CD4-positive, alpha-beta T cell treated with Interleukin-10 for 1 hour (primary cell): ENCODE measurements at places on chromosomes 7 and 10.
A peak's percentile ranks its signal among the peaks of the same experiment; 100 is the strongest.

GRCh38 chr10:105963334-105963884 lies 1201.1 kb downstream of the SORCS1 start:
- no peak for DNase-seq

- DNase-seq, result no peak
Observed at GRCh38 chr10:111539246-111539645, 462.4 kb downstream of the ADRA2A start.

- no peak for DNase-seq
Observed at GRCh38 chr10:47282005-47282656, 17.9 kb upstream of the GDF10 start.

DNA sequence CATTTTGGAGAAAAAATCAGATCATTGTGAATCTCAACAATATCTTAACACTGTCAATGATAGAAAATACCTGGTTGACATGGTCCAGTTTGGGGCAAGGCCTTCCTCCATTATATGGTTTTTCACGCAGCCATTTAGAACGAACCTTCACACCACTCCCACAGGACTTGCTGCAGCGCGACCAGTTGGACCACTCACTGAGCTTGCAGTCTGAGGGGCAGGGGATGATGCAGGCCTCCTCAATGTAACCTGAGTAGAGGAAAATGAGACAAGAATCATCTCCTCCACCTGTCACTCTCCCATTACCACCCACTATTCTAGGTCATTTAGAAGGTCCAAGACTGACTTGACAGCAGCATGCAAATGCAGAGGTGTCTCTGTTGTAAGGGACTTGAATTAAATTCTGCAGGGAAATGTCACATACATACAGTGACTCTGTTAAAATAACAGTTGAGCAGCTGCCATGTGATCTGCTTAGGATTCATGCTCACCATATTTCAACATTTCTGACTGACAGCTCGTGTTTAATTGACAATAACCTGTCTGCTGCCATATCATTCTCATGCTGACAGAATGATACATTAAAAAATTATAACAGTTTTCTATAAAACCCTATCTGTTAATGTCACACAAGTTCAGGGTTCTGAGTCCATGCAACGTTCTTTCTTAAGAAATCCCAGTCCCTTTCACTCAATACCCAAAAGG lies 403.0 kb downstream of the THSD7A start:
- DNase-seq, result no peak

GRCh38 chr10:26446258-26446657 lies 8.1 kb downstream of the APBB1IP start:
- DNase-seq, result no peak

DNA sequence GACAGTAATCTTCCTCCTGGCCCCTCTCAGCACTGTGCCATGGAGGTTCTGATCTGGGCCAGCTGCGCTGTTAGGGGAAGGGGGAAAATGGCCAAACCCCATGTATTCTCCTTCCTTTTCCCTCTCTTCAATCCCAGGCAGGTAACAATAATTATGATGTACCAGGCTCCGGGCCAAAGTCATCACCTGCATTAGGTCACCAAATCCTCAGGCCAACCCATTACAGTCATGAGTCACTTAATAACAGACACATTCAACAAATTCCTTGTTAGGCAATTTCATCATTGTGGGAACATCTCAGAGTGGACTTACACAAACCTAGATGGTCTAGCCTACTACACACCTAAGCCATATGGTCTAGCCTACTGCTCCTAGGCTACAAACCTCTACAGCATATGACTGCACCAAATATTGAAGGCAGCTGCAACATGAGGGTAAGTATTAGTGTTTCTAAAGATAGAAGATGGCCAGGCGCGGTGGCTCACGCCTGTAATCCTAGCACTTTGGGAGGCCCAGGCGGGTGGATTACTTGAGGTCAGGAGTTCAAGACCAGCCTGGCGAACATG lies 2.2 kb upstream of the HSPB1 start:
- no peak for DNase-seq

- peak; percentile 24 for DNase-seq
Observed at GRCh38 chr10:61765176-61766087, 102.7 kb downstream of the CABCOCO1 start.

DNA sequence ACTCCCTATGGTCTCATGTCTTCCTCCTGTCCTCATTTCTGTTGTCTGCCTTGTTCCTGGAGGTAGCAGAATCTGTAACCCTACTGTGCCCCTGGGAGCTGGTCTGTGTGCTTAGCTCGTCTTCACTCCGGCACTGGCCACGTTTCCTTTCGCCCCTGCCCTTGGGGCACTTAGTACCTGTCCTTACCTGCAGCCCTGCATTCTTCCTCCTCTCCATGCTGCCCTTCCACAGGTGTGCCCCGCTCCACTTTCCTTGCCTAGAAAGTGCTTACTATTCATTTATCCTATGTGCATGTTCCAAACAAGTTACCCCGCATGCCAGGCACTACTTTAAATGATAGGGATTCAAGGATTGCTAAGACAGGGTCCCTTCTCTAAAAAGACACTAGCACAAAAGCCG lies 199.9 kb upstream of the ZMIZ1 start:
- no peak for DNase-seq

- peak; percentile 21 for DNase-seq
Observed at GRCh38 chr10:103278862-103279298, 1.9 kb downstream of the INA start.

DNA sequence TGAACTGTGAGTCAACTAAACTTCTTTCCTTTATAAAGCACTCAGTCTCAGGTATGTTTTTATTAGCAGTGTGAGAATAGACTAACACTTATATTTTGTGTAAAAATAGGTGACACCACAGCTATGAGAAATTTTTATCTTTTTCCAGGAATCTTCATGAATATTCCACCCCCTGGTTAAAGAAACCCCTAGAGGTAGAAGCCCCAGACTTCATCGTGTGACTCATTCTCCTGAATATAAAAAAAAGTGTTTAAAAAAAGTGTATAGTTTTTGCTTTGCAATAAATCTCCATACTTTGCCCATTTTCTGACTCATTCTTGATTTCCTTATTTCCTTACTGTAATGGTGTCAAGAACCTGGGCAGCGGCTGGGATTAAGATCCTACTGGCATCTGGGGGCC lies 667.6 kb upstream of the CELF2 start:
- no peak for DNase-seq

DNA sequence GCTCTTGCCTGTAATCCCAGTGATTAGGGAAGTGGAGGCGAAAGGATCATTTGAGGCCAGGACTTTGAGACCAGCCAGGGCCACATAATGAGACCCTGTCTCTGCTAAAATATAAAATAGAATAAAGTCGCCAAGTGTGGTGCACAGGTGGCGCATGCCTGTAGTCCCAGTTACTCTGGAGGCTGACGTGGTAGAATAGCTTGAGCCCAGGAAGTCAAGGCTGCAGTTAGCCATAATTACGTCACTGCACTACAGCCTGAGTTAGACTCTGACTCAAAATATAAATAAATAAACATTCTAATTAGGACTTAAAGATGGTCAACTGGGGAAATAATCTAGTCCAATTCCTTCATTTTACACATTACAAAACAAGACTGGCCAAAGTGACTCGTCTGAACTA lies 768 bp downstream of the CHCHD2 start:
- DNase-seq, result peak; percentile 54

DNA sequence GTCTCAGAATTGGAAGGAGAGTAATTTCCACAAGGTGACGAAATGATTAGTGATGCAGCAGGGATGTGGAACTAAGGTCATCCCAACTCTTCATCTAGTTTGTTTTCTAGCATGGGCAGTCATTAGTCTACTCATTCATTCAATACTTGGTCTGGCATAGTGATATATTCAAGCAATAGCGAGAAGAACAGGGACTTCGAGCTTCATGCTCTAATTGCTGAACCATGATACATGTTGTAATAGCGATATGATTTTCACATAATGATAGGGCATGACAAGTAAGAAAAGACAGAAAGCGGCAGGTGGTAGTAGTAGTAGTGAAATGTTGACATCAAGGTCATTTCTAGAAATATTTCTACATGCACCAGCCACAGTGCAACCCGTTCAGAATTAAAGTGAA lies 652.1 kb downstream of the PHTF2 start:
- DNase-seq, result no peak

DNA sequence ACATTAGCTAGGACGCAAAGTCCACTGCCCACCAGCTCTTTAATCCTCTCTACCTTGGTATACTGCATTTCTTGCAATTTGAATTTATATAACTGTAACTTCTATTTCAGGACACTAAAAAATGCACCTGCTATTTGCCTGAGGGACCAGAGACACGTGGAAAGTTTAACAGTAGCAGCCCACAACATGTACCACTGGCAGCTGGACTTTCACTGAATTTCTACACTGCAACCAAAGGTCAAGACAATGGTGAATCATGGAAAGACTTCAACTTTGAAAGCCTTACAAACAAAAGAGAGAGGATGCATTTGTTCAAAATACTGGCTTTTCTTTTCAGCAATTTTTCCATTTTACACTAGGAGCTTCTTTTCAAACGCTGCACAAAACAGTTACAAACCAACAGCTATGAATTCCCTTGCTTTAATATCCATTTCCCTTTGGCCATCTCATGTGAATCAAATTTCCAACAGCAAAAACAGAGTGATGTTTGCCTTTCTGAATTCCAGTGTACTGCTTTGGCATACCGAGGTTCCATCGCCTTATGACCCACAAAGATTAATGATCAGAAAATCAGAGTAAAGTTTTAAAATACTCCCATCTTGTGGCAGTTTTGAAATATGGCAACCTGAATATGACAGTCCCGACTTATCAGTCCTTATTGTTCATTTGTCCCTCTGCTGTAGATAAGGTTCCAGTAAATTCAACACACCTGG lies 29.9 kb upstream of the HNRNPH3 start:
- DNase-seq, result peak; percentile 39

GRCh38 chr7:13047061-13047460 lies 359.6 kb downstream of the ARL4A start:
- no peak for DNase-seq

DNA sequence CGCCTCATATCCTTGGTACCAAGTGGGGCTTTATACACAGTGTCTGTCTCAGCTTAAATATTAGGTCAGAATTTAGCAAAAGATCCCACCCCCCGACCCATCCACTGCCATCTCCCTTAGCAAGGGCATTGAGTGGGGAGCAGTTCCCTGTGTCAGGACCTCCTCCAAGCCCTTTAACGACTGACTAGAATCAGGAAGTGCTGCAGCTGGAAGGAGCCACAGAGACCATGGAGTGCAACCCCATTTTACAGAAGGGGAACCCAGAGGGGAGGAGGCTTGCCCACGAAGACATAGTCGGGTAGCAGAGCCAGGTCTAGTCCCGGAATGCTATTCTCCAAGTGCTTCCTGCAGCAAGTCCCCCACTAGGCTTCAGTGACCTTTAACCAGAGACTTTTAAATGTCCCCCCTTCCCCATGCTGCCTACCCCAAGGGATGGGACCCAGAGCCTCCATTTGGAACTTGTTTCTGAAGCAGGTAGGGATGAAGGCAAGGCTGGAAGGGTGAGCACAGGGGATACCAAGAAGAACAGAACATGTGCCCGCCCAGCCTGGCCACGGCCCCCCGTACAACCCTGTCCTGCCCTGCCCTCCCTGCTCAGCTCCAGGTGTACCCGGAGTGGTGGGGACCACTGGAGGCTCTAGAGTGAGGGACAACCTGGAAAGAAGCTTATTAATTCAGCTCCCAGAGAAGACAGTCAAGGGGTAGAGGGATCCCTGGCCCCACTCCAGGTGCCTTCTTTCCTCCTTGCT lies 41.3 kb downstream of the C10orf105 start:
- no peak for DNase-seq

DNA sequence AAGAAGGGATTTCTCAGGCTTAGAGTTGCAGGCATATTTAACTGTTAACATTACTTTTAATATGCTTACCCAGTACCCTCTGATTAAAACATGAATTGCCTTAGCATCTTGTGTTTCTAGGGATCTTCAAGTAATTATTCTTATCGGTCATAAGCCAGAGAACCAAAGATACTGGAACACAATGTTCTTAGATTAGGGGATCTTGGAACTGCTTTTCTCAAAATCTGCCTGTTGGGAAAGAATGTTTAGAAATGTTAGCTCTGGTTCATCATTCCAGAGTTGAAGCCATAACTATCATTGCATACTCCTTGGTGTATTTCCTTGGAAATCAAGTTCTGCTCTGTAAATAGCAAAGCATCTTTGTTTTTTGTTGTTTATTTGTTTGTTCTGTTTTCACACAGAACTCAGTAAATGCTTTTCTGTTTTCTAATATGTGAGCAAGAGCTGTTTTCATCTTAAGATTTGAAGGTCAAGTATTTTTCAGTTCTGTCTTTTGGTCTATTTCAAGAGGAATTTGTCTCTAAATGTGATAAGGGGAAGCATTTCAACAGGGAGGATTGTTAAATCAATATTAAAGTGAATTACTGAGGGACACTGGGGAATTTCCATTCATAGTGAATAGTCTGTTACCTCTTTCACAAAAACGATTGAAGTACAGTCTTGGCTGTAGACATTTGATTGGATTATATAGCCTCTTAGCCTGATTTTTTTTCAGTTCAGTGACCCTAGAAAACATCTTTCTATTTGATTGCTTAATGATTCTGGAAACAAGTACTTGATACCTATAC lies 103.2 kb upstream of the CYP26C1 start:
- no peak for DNase-seq

DNA sequence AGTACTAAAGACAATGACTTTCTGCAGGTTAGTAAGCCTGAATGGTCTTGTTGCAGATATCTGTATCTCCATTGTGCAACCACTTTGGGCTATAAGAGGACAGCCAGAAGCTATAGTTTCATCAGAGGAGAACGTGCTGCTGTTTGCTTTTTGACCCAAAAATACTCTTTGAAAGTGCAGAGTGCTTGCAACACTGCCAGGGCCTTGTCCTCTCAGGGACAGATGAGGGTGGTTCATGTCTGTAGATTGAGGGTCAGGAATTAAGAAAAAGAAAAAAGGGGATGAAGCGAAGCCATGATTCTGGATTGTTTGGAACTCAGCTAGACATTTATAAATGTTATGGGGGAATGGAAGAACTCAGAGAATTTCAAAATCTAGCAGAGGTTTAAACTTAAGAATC lies 212.5 kb downstream of the SEC23IP start:
- DNase-seq, result no peak

DNA sequence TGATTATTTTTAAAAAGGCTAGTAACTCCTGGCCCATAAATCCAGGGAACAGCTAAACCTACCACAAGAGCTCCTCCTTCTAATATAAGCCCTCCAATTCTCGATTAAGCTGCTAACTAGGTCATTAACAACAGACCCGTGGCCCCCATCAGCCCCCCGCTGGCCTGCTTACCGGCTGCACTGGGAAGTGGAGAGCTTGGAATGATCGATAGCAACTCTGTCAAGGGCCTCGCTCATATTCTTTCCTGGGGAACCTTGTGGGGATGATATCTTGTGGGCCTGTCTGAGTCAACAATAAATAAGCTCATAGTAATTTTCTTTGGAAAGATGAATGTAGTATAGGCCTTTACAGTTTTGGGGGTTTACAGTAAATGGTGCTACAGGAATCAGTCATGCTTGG lies 353.5 kb downstream of the TCERG1L start:
- no peak for DNase-seq

DNA sequence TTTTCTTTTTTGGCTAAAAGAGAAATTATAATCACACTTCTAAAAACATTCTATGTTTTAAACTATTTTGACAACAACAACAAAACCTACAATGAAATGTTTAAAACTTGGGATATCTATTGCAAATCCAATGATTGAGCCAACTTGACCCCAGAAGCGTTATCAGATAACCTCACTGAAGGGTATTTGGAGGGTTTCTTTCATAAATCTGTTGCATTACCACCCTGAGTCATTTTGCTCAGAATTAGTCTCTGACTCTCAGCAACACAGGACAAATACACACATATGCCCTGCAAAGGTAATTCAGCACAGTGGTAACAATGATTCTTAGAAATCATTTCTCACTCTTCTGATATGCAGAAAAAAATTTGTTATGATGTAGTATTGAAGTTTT lies 2.3 kb upstream of the COL1A2 start:
- DNase-seq, result no peak

- no peak for DNase-seq
Observed at GRCh38 chr10:77374189-77374656, 263.4 kb downstream of the KCNMA1 start.
